Activated CD8-positive, alpha-beta memory T cell treated with anti-CD3 and anti-CD28 coated beads for 24 hours (primary cell): ENCODE measurements at places on chromosomes 16 and 17.

- no peak for DNase-seq
Observed at GRCh38 chr16:28003923-28004322, 59.6 kb downstream of the GSG1L start.

GRCh38 chr16:66578651-66579531, at the start of gene CMTM2:
CMTM2 (plus strand) TSS chr16:66579463; CDS start chr16:66579608, 145 bp downstream.
- peak; percentile 75 for DNase-seq

GRCh38 chr17:2655546-2655945, 56.0 kb downstream of the CLUH start:
- DNase-seq: no peak

- no peak for DNase-seq
Observed at GRCh38 chr17:13647543-13648021, 45.9 kb upstream of the HS3ST3A1 start.

GRCh38 chr17:69428252-69428980, 13.9 kb downstream of the MAP2K6 start:
- DNase-seq: no peak

DNA sequence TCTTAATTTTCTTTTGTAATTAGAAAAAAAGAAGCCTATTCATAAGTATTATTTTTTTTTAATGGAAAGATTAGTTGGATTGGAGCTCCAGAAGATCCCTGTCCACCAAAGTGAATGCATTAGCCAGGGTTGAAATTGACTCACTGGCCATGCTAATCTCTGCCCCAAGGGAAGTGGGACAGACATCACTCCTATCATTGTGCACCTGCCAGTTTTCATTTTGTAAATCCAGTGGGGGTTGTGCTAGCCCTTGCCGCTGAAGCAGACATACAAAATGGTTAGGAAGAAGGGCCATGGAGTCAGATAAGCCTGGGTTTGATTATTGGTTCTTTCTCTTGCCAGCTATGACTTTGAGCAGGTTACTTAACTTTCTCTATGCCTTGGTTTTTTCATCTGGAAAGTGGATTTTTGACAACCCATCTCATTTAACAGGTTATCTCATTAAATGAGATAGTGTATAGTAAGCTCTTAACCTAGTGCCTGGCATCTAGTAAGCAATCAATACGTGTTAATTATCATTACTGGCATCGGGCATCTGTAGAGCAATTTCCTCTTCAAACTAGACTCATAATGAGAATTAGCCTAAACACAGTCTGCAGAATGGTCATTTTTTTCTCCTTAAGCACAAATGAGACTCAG, 216.9 kb downstream of the IRX3 start:
- DNase-seq: no peak

GRCh38 chr17:35006961-35007360, 26.6 kb downstream of the LIG3 start:
- no peak for DNase-seq

- peak; percentile 26 for DNase-seq
Observed at GRCh38 chr16:66277311-66278070, 89.0 kb upstream of the CDH5 start.

DNA sequence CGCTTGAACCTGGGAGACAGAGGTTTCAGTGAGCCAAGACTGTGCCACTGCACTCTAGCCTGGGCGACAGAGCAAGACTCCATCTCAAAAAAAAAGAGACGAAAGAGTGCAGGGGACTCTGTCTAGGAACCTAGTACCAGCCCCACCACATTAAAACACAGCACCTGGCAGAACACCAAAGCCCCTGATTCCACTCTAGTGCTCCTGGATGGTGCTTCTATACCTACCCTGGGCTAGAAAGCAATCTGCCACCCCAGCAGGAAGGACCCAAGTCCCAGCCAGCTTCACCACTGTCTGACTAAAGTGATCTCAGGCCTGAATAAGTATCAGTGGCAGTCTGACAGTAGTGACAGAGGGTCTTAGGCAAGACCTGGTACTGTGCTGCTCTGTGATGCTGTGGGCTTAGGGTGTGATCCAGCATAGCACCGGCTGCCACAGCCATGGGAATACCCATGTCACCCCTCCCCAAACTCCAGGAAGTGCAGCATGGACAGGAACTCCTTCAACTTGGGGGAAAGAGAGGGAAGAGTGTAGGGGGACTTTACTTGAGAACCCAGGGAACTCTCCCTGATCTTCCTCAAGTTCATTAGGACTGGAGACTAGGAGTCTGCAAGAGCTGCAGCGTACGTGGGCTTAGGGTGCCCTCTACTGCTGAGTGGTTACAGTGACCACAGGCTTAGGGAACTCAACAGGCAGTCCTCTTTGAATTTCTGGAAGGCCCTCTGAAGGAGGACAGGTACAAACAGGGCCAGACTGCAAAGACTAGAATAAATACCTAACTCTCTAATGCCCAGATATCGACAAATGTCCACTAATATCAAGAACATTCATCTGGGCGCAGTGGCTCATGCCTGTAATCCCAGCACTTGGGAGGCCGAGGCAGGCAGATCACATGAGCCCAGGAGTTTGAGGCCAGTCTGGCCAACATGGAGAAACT, 30.0 kb upstream of the RNF43 start:
- peak; percentile 77 for DNase-seq
